ENCODE measurements at places on chromosomes 3 and 15. TPM values are rescaled to one million over a fixed set of nuclear protein-coding genes. Genes with fewer than 3 reads are reported as not detected.

TTLL13 gene
- total RNA-seq: 0.34 TPM

SCG5 gene
- 4.9 TPM for total RNA-seq

CYP8B1 gene
- 0.09 TPM for total RNA-seq

TMEM45A gene
- total RNA-seq: 27.3 TPM

LRRC49 gene
- 24.3 TPM for total RNA-seq

COL8A1 gene
- total RNA-seq: 84.6 TPM

CFAP92 gene
- total RNA-seq: 4.1 TPM

C2CD4A gene
- 0.34 TPM for total RNA-seq

SH3BP5 gene
- 76.2 TPM for total RNA-seq

DNA sequence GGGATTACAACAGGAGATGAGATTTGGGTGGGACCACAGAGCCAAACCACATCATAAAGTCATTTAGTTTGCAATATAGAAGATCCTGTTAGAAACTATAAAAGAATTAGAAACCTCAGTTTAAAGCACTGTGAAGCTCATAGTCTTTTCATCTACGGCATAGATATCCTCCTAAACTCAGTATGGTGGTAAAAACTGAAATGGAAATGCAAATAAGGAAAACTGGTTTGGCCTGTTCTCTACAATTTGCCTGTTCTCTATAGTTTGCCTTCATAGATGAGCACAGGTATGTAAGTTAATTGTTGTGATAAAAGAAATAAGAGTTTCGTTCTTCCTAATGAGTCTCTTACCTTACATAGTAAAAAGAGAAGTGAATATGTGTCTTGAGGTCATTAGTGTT lies 331.6 kb upstream of the ARL6 start:
- DNase-seq: no peak
- no peaks in the 10 kb centered on the region for H3K36me3 ChIP-seq
- no peaks in the 10 kb centered on the region for H3K4me1 ChIP-seq
- no peaks in the 10 kb centered on the region for H3K27me3 ChIP-seq
- no peak overlapping the region for H3K4me3 ChIP-seq

- H3K4me1 ChIP-seq: no peaks in the 10 kb centered on the region
- no peak overlapping the region for H3K27ac ChIP-seq
- H3K36me3 ChIP-seq: peaks cover 2% of the 10 kb centered on the region
- no peak for DNase-seq
Observed at GRCh38 chr3:66394019-66394752, 106.6 kb downstream of the LRIG1 start.

GRCh38 chr3:58544541-58544940 lies 7.6 kb upstream of the ACOX2 start:
- H3K27me3 ChIP-seq: no peaks in the 10 kb centered on the region
- peaks cover 4% of the 10 kb centered on the region for H3K4me1 ChIP-seq
- no peak overlapping the region for H3K27ac ChIP-seq
- no peak overlapping the region for H3K4me3 ChIP-seq

DNA sequence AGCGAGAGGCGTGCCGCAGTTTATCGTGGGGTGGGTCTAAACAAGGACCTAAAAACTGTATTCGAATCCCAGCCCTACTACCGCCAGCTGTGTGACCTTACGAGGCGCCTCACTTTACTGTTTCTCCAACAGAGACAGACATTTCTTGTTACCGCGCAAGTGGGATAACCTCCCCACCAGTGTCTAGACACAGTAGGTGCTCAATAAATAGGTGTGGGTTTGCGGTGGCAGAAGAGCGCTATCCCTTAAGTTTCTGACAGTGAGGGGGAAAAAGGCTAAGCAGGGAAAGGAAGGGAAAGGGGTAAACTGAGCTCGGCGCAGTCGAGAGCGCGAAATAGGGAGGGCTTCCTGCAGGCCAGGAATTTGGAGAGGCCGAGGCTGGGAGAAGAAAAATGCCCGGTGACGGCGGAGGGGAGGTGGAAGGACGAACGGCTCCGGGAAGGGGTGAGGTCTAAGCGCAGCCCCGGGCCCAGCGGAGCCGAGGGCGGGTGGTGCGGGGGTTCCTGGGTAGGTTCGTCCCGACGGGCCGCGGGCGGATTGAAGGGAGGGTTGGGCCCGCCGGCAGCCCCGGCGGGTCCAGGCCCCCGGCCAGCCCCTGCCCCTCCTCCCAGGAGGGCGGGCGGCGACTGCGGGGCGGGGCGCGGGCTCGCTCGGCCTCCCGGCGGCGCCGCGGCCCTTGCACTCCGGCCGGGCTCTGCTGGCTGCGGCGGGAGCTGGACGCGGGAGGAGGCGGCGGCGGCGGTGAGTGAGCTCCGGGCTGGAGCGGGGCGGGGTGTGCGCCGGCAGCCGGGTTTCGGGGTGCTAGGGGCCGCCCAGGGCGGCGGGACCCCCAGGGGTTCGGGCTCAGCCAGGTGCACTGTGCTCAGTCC lies at the start of gene CGNL1:
Gene CGNL1 (plus strand): TSS at position 679 of the 869 bp plus-strand sequence. CDS start 61,495 bp downstream, outside the sequence.
- peak within 1 kb of the TSS; percentile 76 for H3K27ac ChIP-seq
- peak within 1 kb of the TSS; percentile 52 for H3K4me3 ChIP-seq
- no peaks in the 10 kb centered on the region for H3K36me3 ChIP-seq

DNA sequence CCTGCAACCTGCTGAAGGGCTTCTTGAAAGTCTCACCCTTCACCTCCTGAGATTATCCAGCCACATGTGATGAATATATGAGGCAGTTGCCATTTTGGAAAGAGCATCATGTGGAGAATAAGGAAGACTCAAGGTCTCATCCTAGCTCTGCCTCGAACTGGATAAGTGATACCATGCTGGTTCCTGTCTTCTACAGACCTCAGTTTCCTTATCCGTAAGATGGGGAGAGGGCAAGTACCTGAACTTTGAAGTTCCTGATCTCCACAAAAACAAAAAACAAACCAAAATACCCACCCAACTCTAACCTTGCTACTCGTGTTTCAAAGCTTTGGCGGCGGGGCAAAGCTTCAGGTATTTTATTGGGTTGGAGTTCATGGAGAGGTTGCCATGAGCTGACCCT lies 31.5 kb upstream of the ITGA11 start:
- H3K27ac ChIP-seq: no peak overlapping the region
- no peaks in the 10 kb centered on the region for H3K27me3 ChIP-seq
- DNase-seq: no peak
- no peak overlapping the region for H3K4me3 ChIP-seq

DNA sequence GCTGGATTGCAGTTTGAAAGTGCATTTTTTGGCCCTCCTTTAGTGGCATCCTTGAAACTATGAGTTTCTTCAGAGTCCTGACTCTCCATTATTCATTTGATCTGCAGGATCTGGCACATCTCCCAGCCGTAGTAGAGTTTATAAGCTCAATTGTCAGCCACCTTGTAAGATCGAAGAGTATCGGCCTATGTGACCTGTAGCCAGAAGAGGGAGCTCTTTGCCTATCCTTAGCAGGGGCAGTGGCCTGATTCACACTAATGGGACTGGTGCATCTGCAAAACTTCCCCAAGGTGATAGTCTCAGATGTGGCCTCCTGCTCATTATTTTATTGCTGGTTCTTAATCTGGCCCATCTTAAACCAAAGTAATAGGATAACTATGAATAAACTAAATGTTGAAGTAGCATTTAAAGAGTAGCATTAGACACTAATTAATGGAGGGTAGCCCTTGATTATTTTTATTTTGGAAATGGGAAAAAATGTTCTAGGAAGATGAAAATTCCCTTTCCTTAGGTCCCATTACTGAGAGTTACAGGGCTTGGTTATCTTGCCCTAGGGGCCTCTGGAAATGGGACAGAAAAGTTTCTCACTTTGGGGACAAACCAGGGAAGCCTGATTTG lies 21.2 kb downstream of the GCSAM start:
- H3K27ac ChIP-seq: no peak overlapping the region
- H3K4me1 ChIP-seq: peaks cover 6% of the 10 kb centered on the region
- DNase-seq: peak; percentile 33
- H3K27me3 ChIP-seq: no peaks in the 10 kb centered on the region

DNA sequence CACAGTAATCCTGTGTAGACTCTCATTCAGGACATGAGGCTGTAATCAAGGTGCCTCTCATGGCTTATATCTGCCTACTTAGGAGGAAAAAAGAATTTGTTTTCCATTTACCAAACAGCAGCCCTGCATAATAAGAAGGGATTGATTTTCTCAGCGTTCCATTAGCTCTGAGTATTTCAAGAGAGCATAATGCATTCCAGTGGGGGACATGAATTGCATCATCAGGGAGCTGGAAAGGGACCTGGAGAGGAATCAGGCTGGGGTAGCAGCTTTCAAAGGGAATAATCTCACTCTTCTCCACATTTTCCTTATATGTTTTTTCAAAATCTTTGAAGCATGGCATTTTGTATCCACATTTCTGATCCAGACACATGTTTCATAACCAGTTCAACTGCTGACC lies 150.6 kb upstream of the ANKRD28 start:
- no peaks in the 10 kb centered on the region for H3K27me3 ChIP-seq
- no peak overlapping the region for H3K27ac ChIP-seq
- no peaks in the 10 kb centered on the region for H3K4me1 ChIP-seq
- no peaks in the 10 kb centered on the region for H3K36me3 ChIP-seq

DNA sequence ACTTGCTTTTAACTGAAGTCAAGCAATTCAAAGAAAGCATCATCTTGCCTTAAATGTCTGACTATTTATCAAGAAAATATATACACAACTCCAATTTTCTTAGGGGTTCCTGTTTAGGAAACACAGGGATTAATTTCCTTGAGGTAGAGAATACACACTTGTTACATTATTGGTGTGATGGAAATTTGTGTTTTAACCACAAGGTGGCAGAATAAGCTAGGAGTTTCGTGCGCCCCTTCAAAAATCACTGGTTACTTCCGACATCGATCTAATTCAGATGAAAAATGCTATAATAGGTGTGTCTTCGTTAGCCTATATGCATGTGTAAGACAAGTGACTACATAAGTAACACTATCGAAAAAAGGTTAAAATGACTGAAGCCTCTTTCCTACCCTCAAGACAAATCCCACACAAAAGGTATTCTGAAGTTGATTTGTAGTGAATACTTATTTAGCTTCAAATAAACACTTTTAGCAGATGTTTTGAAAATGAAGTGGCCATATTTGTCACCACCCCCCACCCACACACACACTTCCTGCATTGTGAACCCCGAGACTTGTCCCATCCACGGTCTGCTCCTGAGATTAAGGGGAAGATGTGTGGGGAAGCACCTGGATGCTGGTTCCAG lies 246.5 kb downstream of the ROBO1 start:
- no peaks in the 10 kb centered on the region for H3K36me3 ChIP-seq
- H3K27ac ChIP-seq: no peak overlapping the region
- H3K27me3 ChIP-seq: no peaks in the 10 kb centered on the region
- no peak overlapping the region for H3K4me3 ChIP-seq
- H3K4me1 ChIP-seq: no peaks in the 10 kb centered on the region
- peak; percentile 67 for DNase-seq

- no peaks in the 10 kb centered on the region for H3K27me3 ChIP-seq
- no peak overlapping the region for H3K4me3 ChIP-seq
- H3K27ac ChIP-seq: no peak overlapping the region
- H3K4me1 ChIP-seq: no peaks in the 10 kb centered on the region
- DNase-seq: peak; percentile 26
- no peaks in the 10 kb centered on the region for H3K36me3 ChIP-seq
Observed at GRCh38 chr15:79028411-79028964, 62.1 kb downstream of the RASGRF1 start.

- no peak overlapping the region for H3K27ac ChIP-seq
- H3K27me3 ChIP-seq: no peaks in the 10 kb centered on the region
- no peak overlapping the region for H3K4me3 ChIP-seq
- H3K4me1 ChIP-seq: no peaks in the 10 kb centered on the region
- DNase-seq: no peak
Observed at GRCh38 chr3:156448300-156448699, 106.6 kb downstream of the SSR3 start.

GRCh38 chr15:91989821-91990220 lies 136.3 kb downstream of the SLCO3A1 start:
- DNase-seq: no peak
- H3K4me3 ChIP-seq: no peak overlapping the region
- H3K36me3 ChIP-seq: peaks cover 2% of the 10 kb centered on the region
- peaks cover 9% of the 10 kb centered on the region for H3K4me1 ChIP-seq
- no peak overlapping the region for H3K27ac ChIP-seq
- H3K27me3 ChIP-seq: no peaks in the 10 kb centered on the region

DNA sequence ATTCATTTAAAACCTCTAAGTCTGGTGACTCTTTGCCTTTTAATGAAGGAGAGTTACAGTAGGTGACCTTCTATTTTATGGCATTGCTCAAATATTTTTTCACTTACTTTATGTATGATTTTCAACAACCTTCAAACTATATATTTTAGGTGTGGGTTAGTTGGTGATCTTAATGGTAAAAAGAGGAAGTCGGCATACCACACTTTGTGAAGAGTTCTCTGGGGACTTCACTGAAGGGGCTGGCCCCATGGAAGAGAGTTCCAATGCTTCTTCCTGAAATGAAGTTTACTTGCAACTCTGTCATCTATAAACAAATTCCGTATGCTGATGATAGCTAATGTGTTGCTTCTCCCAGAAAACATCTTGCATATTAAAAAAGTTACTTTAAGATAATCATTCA lies 647.0 kb upstream of the SGO1 start:
- peaks cover under 1% of the 10 kb centered on the region for H3K4me1 ChIP-seq
- DNase-seq: no peak
- H3K36me3 ChIP-seq: no peaks in the 10 kb centered on the region
- no peaks in the 10 kb centered on the region for H3K27me3 ChIP-seq
- no peak overlapping the region for H3K27ac ChIP-seq

DNA sequence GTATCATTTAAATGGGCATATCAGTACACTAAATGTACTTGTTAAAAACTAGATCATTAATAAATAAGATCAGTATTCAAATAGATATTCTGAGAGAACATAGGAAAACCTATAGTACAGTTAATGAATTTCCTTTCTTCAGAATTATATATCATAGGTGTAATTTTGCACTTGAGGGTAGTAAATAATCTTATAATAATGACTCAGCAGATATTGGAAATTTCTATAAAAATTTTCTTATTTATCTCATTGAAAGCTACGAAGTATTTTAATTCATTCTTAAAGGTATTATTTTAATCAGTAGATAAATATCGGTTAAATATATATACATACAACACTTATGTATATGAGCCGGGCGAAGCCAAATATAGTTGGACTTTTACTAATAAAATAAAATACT lies 300.9 kb upstream of the SOX2 start:
- H3K4me1 ChIP-seq: no peaks in the 10 kb centered on the region
- no peak for DNase-seq
- no peaks in the 10 kb centered on the region for H3K36me3 ChIP-seq
- H3K27me3 ChIP-seq: peaks cover 2% of the 10 kb centered on the region
- H3K27ac ChIP-seq: no peak overlapping the region
- H3K4me3 ChIP-seq: no peak overlapping the region

DNA sequence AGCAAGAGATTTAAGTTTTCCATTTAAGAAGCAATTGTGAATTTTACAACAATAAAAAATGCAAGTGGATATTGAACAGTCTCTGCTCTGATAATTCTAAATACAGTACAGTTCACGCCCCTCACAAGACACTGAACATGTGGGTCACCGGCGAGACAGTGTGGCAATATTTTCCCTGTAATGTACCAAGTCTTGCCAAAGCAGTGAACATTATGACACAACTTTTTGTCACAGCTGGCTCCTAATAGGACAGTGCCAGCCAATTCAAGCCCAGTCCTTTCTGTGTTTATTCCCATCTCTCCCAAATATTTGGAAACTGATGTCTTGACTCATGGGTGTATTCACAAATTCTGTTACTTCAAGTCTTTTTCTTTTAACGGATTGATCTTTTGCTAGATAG lies 62.3 kb downstream of the PPARG start:
- no peaks in the 10 kb centered on the region for H3K36me3 ChIP-seq
- peak; percentile 40 for DNase-seq
- no peak overlapping the region for H3K4me3 ChIP-seq
- peaks cover 6% of the 10 kb centered on the region for H3K4me1 ChIP-seq
- H3K27ac ChIP-seq: no peak overlapping the region

- no peak overlapping the region for H3K4me3 ChIP-seq
- no peaks in the 10 kb centered on the region for H3K36me3 ChIP-seq
- H3K4me1 ChIP-seq: peaks cover 25% of the 10 kb centered on the region
- H3K27me3 ChIP-seq: no peaks in the 10 kb centered on the region
- H3K27ac ChIP-seq: peak overlapping the region; percentile 84
Observed at GRCh38 chr15:66744610-66745279, 42.7 kb downstream of the SMAD6 start.
